ENCODE measurements at places on chromosomes 11 and 22.

DNA sequence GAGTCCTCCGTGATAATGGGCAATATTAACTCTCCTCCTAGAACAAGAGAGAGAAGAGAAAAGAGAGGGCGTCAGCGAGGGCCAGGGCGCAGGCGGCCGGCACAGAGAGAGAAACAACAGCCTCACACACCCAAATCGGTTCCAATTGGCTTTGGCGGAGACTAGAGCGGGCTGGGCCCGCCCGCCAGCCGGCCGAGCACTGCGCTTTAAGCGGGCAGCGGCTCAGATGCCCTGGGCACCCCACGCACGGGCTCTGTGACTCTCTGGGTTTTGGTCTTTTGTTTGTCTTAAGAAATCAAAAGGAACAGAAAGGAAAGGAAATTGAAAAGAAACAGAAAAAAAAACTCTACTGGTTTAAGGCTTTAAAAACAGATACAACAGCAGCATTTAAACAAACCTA is 17.0 kb downstream of the SLC22A12 start:
- no peak for DNase-seq

GRCh38 chr11:70556884-70557741 is 158.8 kb downstream of the CTTN start:
- DNase-seq = no peak

- DNase-seq = no peak
Observed at GRCh38 chr11:9789910-9790309, 126.0 kb downstream of the SWAP70 start.

DNA sequence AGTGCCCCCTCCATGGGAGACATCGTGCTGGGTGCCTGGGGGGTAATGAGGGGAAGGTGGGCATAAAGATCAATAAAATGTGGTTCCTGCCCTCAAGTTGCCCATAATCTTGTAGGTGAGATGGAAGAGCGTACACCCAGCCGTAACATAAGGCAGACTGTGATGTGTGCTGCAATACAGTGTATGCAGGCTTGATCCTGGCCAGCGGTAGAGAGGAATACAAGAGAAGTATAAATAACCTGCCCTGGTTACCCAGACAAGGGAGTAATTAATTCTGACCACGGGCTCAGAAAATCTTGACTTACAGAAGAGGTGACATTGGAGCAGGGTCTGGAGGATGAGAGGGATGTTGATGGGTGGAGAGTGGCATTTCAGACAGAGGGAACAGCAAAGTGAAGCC is 43.7 kb downstream of the TECTA start:
- no peak for DNase-seq

All from suppressor macrophage treated with lipopolysaccharide for 4 hours (primary cell).